ENCODE measurements at places on chromosomes 1 and 21. TPM values are rescaled to one million over a fixed set of nuclear protein-coding genes. Genes with fewer than 3 reads are reported as not detected.

The PIGK gene
- 11.2 TPM for total RNA-seq

The AKR7A3 gene
- total RNA-seq: 2.2 TPM

The NBPF9 gene
- total RNA-seq: 12.7 TPM

The DMRTA2 gene
- total RNA-seq: 0.12 TPM
